Effector CD4-positive, alpha-beta T cell (primary cell): ENCODE measurements at places on chromosomes 5 and 9.

DNA sequence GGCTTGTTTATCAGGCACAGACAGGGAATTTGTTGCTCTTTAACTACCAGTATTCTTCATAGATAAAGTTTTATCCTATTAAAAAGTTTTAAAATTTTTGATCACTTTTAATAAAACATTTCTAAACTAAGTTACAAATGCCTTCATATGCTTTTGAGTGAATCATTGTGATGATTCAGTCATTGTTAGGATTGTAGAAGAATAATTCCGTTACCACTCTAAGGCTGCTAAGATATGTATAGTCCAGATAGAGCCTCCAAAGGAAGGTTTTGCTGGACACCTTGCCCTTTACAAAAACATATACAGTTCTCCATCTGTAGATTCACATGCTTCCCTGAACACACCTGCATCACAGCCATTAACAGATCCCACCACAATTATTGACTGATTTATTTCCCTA, 233.7 kb downstream of the SPOCK1 start:
- no peak for DNase-seq

GRCh38 chr9:125484350-125485282, 222.4 kb downstream of the MAPKAP1 start:
- DNase-seq: no peak

GRCh38 chr5:151651997-151652645, 34.6 kb downstream of the SPARC start:
- DNase-seq: peak; percentile 61

DNA sequence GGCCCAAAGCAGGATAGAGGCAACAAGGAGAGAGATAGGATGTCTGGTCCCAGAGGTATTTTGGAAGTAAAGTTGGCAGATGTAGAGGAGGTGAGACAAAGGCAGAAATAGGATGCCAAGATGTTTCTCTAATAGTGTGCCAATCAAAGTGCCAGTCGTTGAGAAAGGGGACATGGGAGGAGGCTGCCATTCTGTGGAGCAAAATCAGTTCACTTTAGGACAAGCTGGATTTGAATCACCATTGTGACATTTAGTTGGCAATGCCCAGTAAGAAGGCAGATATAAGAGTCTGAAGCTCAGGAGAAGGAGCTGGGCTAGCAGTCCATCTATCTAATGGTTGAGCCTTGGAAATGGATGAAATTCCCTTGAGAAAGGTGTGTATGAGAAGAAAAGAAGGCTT, 53.8 kb downstream of the ADRB2 start:
- DNase-seq: no peak

- DNase-seq: no peak
Measured at GRCh38 chr9:13318027-13318426, 38.5 kb upstream of the MPDZ start.

DNA sequence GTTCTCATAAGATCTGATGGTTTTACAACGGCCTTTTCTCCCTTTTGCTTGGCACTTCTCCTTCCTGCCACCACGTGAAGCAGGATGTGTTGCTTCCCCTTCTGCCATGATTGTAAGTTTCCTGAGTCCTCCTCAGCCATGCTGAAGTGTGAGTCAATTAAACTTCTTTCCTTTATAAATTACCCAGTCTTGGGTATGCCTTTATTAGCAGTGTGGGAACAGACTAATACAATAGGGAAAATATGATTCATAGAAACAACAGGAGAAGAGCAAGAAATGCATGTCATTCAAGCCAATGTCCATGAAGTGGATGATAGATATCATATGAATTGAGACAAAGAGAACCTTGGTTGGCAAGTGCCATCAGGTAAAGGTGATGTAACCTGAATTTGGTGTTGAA, 128.3 kb upstream of the HAPLN1 start:
- no peak for DNase-seq

- DNase-seq: no peak
Measured at GRCh38 chr9:104868687-104869404, 59.1 kb downstream of the ABCA1 start.

DNA sequence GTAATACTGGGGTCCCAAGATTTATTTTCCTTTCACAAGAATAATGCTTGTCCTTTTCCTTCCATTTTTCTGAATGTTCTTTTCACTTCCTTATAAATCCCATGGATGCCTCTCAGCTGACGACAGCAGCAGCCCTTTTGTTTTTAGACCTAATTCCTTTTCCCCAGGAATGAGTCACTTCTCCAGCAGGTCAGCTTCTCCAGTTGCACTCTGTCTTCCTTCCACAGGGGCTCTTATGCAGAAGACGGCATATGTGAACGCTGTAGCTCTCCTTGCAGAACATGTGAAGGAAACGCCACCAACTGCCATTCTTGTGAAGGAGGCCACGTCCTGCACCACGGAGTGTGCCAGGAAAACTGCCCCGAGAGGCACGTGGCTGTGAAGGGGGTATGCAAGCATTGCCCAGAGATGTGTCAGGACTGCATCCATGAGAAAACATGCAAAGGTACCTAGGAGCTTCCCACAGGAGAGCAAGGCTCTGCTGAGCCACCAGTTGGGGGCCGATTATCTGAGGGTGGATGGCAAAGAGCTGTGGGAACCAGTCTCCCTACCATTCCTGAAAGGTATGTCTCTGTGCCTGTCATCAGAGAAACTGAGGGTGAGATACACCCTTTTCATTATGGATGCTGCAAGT, 72.9 kb downstream of the RFK start:
- DNase-seq: no peak

- DNase-seq: no peak
Measured at GRCh38 chr9:6672118-6672517, 26.6 kb upstream of the GLDC start.

GRCh38 chr9:4020755-4021296, 279.0 kb downstream of the GLIS3 start:
- no peak for DNase-seq

DNA sequence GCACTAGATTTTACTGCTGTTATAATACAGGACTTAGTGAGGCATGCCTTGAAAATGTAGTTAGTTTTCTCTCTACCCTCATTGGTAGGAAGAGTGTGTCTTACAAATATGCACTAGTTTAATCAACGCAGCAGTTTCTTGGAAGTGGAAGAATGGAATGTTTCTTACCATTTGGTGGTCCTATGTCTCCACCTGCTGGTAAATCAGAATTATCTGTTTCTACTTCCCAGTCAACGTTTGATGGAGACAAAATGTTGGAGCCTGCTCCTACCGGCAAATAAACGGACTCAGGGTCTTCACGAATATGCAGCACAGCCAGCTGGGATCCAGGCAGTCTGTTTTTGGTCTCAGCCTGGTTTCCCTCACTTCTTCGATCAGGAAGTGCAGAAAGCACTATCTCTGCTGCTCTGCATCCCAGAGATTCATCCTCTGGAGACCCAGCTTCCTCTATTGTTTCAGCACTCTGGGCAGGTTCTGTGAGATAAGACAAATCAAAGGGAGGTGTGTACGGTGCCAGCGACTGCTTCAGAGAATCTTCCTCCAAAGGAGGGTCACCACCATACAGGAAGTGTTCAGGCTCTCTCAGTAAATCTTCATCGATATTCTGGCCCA, 59.5 kb upstream of the PCA3 start:
- no peak for DNase-seq

DNA sequence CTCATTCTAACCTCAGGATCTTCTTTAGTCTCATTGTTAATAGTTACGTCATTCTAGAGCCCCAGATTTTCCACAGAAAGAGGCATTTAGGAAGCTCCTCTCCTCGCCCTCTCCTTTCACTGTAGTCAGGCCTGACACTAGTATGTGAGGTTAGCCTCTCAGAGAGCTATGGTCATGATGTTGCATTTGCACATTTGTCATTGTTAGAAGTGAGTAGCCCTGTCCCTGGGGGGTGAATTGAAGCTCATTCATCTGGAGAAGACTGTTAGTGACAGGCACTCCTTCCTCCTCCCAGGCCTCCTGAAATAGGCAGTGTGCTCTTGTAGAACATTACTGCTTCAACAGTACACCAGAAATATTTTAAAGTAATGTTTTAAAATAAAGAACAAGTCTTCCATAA, 26.6 kb upstream of the LRRTM2 start:
- DNase-seq: no peak

DNA sequence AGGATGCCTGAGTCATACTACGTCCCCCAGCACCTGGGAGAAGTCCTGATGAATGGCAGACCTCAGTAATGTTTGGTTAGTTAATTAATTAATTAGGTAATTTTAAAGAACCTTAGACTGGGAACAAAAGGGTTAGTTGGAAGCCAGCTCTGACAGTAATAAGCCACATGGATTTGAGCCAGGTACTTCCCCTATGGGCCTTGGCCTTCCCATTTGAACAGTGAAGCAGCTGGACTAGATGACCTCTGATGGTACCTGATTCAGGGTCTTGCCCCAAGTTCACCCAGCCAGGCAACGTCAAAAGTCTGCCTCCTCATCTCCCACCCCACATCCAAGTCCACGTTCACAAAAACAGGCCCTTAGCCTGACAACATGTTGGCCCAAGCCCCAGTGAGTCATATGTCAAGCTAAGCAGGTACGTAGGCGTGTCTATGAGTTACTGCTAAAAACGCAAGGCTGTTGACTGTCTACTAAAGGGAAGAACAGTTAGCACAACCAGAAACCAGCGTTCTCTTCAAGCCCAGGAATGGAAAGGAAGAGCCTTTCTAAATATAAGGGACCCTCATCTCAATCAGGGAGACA, 303.2 kb downstream of the ACTL7B start:
- no peak for DNase-seq

GRCh38 chr5:77957516-77957915, 181.4 kb upstream of the TBCA start:
- DNase-seq: no peak

DNA sequence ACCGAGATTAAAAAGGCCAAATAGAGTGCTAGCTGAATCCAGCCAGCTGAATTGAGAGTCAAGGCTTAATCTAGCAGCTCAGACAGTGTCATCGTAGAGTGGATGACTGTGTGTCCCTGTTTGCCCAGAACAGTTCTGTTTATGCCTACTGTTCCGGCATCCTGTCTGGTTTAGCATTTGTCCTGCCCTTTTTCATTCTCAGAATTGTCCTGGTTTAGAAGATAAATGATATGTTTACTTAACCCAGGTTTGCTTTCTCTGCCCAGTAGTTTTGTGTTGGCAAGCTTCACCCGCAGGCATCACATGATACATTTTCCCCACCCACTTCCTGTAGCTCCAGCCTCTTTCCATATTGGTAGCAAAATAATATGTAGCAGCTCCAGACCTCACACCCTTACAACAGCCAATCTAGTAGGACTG, 41.3 kb upstream of the ZSWIM6 start:
- DNase-seq: no peak

- DNase-seq: no peak
Measured at GRCh38 chr5:150598006-150598405, 42.5 kb upstream of the SYNPO start.

- no peak for DNase-seq
Measured at GRCh38 chr9:111866976-111867375, 29.6 kb upstream of the UGCG start.

GRCh38 chr9:1231998-1232919, 182.1 kb downstream of the DMRT2 start:
- DNase-seq: no peak

- no peak for DNase-seq
Measured at GRCh38 chr5:177515580-177515979, 1.2 kb downstream of the DDX41 start.

- no peak for DNase-seq
Measured at GRCh38 chr5:97937846-97938245, 754.8 kb upstream of the RIOK2 start.

GRCh38 chr5:57577432-57578175, 95.0 kb upstream of the ACTBL2 start:
- DNase-seq: no peak

DNA sequence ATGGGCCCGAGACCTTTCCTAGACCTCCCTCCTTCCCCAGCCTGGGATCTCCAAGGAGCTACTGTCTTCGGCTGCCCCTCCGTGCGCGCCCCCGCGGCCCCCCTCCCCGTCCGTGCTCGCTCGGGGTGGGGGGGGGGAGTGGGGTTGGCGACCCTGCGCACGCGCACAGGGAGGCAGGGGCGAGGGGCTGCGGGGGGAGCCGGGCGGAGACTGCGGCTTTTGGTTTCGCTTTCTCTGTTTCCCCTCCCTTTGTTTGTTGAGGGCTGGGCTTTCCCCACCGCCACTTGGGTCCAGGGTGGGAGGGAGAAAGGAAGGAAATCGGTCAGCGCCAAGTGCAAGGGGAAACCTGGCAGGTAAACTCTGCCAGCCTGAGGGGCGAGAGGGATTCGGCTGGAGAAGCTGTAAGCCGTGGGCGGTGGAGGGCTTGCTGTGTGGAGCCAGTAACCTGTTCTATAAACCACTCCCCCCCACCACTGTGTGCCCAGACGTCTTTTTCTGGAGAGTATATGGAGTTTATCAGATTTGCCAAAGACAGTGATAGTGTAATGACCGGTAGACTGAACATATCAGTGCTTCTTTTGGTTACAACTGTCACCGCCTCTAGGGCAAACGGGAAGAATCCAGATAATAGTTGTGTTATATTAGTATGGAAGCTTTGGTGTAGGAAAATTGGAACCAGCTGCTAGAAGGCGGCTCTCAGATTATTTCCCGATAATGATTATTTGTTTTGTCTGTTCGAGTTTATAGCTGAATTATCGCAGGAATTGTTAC, 684 bp downstream of the DNAJA1 start:
- DNase-seq: peak; percentile 67

DNA sequence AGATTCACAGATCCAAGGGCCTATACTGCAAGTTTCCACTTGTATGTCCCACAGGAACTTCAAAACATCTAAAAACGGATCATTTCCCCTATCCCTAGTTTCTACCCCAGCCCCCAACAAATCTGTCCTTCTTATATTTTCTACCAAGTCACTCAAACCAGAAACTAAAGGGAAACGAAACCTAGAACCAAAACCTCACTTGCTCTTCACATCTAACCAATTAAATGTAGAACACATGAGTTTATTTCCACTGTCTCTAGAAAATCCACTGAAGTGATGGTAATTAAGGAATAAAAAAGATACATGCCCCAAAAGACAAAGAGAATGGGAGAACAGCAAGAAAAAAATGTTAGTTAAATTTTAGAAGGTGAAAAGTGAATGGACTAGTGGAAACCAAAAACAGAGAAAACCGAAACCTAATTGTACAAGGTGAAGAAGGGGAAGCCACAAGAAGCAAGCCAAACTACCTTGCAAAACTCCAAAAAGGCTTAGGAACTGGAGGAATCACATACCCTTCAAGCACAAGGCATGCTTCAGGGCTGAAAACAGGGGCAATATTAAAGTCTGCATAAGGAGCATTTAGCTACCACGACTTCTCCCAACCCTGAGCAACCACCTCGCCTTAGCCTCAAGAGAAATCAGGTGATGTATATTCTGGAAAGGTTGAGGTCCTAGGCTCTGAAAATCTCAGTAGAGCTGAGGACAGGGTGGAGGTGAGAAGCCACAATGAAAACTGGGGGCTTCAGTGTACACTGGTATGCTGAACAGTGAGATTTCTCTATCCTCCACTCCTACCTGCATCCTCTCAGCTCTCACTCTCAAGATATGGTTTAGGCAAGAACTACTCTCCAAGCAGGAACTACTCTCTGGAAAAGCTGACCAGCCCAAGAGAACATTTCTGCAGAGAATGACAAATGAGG, 11.1 kb downstream of the SMU1 start:
- DNase-seq: no peak

GRCh38 chr9:120733190-120733589, 18.9 kb upstream of the MEGF9 start:
- DNase-seq: no peak
